Ovary (tissue), 10 donors: ENCODE measurements at places on chromosomes 2 and 18. TPM values are rescaled to one million over a fixed set of nuclear protein-coding genes. Genes with fewer than 3 reads are reported as not detected.

GRCh38 chr18:58856881-58857280 lies 7.8 kb upstream of the ZNF532 start:
- no peak for DNase-seq

GRCh38 chr2:100039291-100039980 lies 103.0 kb downstream of the AFF3 start:
- no peak for DNase-seq

- no peak for DNase-seq
Measured at GRCh38 chr2:230711224-230711623, 1.4 kb upstream of the CAB39 start.

DNA sequence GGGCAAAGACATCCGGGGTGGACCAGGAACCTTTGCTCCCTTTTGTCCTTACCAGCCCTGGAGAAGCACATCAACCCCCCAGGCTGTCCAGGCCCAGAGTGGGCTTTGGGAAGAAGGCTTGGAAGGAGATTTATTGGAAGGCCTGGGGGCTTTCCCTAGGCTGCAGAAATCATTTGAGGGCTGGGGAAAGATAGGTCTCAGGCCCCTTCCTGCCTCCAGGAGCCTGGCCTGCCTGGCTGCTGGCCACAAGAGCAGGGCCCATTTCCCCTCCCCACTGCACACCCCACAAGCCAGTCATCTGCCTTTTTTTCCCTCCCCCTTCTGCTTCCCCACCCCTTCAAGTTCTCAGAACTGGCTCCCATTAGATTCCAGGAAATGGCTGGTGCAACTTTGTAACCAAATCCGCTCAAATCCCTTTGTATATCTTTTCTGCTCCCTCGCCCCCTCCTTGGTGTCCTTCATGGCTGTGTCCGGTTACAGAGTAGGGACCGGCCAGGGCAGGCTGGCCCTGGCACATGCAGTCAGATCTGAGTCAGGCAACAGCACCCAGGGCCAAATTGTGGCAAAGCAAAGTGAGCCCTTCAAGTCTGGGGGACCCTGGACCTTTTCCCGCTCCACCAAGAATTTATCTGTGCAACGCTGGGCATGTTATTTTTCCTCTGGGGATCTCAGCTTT lies 20.8 kb upstream of the TNP1 start:
- DNase-seq = no peak

The GPR39 gene
- 0.36 TPM for total RNA-seq

DNA sequence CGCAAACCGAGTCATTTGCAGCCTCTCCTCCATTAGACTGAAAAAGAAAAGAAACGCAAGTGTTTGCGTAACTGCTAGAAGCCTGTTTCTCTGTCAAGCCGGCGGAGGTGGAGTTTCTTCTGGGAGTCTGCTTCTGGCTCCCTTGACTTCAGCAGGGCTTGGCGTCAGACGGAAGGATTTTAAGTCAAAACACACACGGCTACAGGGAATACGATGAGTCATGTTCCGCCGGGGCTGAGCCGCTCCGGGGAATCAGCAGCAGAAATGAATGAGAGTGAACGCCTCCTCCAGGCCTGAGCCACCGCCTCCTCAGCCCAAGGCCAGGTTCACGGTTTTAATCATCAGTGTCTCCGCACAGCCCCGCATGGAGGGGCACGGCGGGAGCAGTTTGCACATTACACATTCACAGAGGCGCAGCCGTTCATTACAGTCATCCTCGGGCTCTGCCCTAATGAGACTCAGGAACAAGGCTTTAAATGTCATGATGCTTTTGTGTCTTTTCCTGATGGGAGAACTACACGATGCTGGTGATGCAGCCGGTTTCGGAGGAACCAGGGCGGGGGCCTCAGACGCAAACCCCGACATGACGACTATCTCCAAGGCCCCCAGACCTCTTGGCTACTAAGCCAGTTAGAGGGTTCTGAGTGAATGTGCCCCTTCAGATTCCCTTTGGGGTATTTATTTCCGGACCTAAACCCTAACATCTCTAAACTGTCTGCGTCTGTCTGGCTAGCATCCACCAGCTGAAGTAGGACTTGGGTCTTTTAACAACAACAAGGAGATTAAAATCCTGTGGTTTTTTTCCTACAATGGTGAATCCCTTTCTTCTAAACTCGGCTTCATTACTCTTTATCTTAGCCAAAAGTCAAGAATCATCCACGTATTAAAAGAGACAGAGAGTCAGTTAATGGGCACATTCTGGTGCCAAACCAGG lies 11.1 kb upstream of the SCG2 start:
- peak; percentile 88 for DNase-seq

DNA sequence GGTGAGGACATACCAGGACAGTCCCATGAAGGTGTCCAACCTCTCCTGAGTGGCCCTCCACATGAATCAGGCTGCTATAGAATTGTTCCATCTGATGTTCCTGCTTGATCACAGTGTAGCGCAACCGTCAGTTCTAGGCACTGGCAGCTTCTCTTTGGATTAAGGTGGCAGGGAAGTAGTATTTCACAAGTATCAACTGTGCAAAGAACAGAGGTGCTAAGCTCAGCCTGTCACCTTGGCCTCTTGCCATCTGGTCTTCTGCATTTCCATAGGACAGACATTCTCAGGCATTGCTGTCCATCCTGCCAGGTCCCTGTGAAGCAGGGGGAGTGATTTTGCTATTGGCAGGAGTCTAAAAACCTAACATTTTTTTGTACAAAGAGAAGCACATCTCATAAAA lies 182.2 kb upstream of the EPAS1 start:
- no peak for DNase-seq

GRCh38 chr2:129428086-129428660 lies 551.3 kb upstream of the RAB6C start:
- no peak for DNase-seq
